ENCODE measurements at places on chromosomes 16 and 17. TPM values are rescaled to one million over a fixed set of nuclear protein-coding genes. Genes with fewer than 3 reads are reported as not detected.
A peak's percentile ranks its signal among the peaks of the same experiment; 100 is the strongest.

Gene KRT27
- total RNA-seq = not detected

Gene CDK3
- 1.1 TPM for total RNA-seq

Gene KRT39
- total RNA-seq = not detected

Gene GJD3
- total RNA-seq = 5.9 TPM

GRCh38 chr17:82156284-82156925 is 56.2 kb downstream of the CCDC57 start:
- DNase-seq = no peak

Gene CCDC40
- 5.2 TPM for total RNA-seq

Gene GAST
- not detected for total RNA-seq

Gene KRTAP2-2
- total RNA-seq = not detected

Gene TP53TG3F
- not detected for total RNA-seq

Gene GPRC5B
- total RNA-seq = 47.4 TPM

DNA sequence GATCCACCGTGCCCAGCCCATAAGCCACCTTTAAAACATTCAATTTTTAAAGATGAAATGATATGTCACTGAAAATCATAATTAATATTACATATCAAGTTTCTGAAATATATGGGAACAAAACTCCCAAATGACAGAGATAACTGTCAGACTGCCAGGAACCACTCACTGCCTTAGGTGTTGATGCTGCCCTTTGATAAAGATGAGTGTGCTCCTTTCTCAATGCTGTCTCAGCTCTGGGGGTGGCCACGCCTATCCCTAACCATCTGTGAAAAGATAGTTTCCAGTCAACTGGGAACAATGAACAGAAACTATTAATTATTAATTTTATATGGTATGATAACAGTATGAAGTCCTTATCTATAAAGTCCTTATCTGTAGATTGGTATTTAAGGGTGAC is 177.7 kb downstream of the MYO1D start:
- DNase-seq = no peak

DNA sequence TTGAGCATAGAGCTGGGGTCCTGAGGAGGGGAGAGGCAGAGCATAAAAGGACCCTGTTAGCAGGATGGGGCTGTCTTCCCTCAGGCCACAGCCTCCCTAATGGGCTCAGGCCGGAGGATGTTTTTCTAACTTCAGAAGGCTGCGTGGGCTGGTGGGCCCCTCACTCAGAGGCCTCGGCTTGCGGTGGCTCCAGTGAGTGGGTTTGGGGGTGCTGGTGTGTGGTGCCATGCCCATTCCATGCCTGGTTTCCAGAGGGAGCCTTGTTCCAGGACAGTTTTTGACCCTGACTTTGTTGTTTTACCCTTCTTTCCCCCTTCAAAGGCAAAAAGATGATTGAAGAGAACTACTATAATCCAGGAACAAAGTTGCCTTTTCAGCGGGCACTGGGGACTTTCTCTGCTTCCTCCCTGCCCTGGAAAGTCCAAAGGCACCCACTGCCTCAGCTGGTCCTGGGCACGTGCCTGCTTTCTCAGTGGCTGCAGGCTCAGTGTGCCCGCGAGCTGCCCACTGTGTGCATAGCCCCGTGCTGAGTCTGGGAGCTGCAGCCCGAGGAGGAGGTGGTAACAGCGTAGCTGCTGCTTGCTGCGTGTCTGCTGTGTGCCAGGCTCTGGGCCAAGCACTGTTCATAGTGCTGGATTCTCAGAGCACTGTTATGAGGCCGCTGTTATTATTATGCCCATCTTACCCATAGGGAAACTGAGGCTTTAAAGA is 11.8 kb downstream of the NKD1 start:
- DNase-seq = no peak

DNA sequence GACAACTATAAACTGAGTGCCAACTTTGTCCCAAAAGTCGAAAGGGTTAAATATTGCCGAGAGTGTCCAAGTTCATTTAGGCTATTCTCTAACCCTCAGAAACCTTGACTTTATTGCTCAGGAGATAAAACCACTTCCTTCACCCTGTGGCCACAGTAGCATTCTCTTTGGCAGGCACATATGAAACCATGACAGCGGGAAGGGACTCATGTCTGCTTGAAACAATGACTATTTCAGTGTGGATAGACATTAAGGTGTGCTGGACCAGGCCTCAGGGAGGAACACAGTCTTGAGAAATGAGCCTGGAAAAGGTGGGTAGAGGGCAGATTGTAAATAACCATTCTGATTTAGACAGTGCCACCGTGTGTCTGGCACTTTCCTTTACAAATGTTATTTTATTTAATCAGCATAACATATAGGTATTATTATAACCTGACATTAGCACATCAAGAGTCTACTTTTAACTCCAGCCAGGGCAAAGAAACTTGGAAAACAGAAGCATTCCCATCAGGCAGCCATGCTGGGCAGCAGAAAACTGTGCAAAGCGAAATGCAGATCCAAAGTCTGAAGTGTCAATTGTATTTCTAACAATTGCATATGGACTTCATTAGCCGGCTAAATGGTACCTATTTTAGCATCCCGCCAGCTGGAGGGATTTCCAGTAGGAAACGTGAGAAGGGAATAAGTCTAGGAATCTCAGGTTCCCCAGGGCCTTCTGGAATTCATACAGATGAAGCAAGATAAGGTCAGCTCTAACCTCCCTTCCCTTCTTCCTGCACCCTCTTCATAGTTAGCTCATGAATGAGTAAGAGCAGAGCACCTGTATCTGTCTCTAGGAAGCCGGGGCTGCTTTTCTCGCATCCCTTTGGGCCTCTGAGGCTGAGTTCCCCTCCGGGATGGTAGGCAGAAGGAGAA is 212.8 kb upstream of the ELAC2 start:
- DNase-seq = peak; percentile 17

GRCh38 chr16:84715854-84716253 is 16.1 kb downstream of the USP10 start:
- no peak for DNase-seq

DNA sequence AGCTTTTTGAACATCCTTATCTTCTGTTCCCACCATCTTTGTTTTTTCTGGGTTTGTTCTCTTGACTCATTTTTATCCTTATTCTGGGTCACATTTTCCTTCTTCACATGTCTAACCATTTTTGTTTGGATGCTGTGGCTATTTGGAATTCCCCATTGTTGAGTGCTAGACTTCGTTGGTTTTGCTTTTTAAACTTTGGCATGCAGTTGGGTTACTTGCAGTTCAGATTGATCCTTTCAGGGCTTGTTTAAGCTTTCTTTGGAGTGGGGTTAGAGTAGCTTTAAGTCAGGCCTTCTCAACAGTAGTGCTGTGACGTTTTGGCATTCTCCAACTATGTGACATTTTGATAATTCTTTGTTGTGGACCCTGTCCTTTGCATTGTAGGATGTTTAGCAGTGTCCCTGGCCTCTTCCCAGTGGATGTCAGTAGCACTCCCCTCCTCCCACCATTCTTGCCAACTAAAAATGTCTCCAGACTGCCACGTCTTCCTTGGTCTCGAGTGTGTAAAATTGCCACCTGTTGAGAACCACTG is 21.1 kb downstream of the PRMT7 start:
- DNase-seq = peak; percentile 65

Gene LHX1
- total RNA-seq = 0.49 TPM

Gene KRTAP9-8
- not detected for total RNA-seq

- DNase-seq = peak; percentile 94
Observed at GRCh38 chr17:55433629-55434422, 12.2 kb upstream of the MMD start.

DNA sequence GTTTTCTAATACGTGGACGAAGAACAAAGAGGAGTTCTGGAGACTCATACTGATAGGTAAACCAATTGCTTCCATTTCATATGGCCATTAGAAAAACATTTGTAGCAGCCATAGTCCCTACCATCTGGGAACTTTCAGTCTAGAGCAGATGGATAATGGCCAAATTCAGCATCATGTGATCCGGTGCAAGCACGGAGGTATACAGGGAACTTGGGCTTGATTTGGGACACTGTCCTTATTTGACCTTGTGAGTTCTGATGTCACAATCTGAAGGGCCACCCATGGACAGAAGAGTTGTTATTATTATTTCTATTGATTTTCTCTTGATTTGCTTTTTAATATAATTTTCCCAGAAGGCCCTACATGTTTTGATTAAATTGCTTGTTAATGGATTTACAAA is 154.6 kb upstream of the ZNF267 start:
- DNase-seq = no peak

Measured in fibroblast of the aortic adventitia (primary cell).